ENCODE measurements at places on chromosomes 16 and 17.
A peak's percentile ranks its signal among the peaks of the same experiment; 100 is the strongest.

GRCh38 chr17:31559584-31560501 is 168.4 kb downstream of the RAB11FIP4 start:
- no peak for DNase-seq

GRCh38 chr16:66227766-66228530 is 138.5 kb upstream of the CDH5 start:
- no peak for DNase-seq

DNA sequence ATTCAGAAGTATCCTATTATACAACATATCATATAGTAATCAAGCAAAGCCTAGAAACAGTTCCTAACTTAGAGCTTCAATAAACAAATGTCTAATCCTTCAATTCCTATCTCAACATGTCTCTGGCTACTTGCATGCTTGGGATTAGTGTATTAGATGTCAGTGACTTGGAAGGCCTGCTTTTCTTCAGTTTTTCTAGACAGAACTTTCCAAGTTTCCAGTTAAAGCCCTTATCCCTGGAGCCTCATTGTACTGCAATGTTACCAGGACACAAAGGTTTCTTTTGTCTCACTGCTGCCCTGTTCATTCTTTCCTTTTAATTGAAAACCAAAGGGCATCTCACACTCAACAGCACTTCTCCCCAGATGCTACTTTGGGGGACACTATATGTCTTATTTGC is 16.5 kb downstream of the PSME3IP1 start:
- no peak for DNase-seq

DNA sequence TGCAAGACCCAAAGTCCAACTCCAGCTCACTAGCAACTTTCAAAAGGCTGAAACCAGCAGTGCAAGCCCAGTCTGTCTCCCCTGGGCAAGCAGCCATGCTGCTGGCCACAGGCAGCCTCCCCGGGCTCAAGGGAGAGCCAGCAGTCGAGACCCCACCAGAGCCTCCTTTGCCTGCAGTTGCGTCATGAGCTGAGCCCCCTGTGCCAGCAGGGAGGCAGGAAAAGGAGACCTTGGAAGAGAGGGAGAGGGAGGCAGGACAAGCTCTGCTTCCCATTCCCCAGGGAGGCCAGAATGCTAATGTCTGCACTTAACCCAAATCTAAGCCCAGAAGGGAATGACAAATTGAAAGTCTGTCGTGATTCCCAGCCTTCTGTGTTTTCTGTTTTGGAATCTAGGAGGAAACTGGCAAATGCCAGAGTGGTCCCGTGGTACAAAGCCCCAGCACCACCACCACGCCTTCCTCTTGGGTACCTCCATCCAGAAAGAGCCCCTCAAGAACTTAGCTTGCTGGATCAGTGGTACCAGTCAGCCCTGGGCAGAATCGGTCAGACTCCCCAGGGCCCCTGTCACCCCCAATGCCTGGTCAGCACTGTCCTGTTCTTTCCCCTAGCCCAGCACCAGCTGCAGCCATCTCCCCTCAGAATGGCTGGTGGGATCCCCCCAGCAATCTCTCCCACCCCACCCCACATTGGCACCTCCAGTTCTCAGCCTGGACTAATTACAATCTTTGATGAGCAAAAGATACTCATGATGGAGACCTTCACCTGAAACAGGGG is 99.3 kb upstream of the TNRC6C start:
- no peak for DNase-seq

DNA sequence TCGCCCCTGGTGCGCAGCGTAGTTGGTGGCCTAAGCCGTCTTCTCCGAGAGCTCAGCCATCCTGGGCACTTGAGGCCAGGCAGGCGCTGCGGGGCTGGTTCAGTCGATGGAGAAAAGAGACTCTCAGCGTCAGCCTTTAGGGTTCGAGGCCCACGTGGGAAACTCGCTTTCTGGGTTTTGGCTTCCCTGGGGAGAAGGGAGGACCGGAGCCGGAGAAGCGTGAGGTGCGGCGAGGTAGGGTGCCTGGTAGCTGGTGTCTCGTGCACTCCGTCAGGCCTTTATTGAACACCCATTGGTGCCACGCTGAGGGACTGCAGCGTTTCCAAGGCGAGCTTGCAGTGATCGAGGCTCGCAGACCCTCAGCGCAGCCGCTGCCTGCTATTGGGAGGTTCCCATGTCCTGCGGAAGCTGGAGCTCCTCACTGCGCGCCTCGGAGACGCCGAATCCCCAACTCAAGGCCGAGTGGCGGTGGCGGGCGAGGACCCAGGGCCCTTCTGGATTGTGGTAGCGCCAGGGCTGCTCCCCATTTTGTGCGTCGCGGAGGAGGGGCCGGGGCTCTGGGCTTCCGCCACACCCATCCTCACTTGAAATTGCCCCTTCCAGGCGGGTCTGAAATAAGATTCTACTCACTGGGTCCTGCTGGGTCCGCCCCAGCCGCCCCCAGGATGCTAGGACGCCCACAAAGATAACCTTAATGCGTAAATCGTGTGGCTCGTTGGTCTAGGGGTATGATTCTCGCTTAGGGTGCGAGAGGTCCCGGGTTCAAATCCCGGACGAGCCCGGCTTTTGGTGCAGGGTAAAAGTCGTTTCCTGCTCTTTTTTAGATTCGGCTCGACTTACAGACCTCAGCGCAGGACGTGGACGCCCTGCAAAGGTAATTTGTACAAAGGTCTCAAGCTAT is 1.2 kb downstream of the OR1F1 start:
- no peak for DNase-seq

DNA sequence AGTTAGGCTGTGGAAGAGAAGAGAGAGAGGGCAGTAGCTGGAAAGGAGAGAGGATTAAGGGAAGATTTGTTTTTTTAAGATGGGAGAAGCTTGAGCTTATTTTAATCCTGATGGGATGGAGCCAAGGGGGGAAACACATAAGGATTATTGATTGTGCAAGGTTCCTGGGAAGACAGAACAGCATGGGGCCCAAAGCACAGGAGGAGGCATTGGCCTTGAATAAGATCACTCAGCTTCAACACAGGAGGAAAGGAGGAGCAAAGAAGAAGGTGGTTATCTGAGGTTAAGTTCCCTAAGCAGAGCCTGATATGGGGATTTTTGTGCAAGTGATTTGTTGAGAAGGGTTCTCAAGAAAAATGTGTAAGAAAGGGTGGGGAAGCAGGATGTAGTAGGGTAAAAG is 169.8 kb downstream of the ABCC12 start:
- DNase-seq = no peak

DNA sequence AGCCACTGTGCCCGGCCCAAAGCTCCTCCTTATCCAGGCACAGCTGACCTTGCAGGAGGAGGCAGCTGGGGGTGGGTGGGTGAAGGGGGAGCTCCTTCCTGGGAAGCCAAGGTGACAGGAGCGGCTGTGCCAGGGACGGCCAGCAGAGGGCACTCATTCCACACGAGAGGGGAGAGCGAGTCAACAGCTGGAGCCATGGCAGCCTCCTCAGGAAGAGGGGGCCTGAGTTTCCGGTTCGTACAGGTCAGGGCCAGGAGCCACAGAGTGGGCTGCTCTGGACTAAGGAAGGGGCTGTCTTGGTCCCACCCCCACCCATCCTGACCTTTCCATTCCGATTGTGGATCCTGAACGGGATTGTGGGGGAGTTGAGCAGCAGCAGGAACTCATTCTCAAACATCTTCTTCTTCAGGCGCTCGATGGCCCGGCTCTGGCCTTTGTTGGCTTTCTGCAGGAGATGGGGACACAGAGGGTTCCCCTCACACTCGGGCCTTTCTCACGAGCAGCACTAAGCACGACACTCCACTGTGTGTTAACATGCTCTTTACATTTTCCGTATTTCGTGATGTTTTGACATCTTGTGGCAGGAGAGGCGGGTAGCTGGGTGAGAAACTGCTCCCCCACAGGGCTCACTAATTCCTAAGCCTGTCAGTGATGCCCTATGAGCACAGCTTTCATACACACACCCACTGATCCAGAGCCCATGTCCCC is 61.6 kb downstream of the TIMM22 start:
- DNase-seq = no peak

DNA sequence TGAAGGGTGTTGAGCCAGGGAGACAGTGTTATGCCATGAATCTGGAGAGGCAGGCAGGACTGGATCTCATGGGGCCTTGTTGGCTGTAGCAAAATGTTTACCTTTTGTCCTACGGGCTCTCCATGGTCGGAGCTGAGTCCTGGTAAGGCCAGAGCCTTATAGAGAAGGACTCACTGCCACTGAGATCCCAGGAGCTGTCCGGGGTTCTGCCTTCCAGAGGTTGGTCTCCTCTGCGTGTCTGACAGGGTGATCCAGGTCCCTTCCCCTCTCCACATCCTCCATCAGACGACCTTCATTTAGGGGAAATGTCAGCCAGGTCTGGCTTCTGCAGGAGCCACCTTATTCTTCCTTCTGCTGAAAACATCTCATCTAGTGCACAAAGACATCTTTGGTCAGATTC is 285.2 kb upstream of the N4BP1 start:
- no peak for DNase-seq

- DNase-seq = no peak
Measured at GRCh38 chr17:19728084-19728495, 11.7 kb upstream of the SLC47A2 start.

DNA sequence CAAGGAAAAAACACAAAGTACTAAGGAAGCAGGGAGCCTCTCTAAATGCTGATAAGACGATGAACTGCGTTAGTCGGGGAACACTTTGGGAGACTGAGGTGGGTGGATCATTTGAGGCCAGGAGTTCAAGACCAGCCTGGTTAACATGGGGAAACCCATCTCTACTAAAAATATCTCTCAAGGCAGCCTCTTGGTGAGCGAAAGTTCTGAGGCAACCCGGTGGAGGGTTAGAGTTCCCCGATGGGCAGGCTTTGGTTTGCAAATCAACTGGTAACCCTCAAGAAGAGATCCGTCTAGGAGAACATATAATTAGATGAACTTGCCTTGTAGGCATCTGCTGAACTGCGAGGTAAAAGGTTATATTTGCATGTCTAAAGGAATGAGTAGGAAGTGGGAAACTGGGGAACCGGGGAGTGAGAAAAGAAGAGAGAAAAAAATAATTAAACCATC is 44.6 kb downstream of the WSB1 start:
- no peak for DNase-seq

- DNase-seq = no peak
Measured at GRCh38 chr16:23152386-23153178, 3.3 kb upstream of the USP31 start.

DNA sequence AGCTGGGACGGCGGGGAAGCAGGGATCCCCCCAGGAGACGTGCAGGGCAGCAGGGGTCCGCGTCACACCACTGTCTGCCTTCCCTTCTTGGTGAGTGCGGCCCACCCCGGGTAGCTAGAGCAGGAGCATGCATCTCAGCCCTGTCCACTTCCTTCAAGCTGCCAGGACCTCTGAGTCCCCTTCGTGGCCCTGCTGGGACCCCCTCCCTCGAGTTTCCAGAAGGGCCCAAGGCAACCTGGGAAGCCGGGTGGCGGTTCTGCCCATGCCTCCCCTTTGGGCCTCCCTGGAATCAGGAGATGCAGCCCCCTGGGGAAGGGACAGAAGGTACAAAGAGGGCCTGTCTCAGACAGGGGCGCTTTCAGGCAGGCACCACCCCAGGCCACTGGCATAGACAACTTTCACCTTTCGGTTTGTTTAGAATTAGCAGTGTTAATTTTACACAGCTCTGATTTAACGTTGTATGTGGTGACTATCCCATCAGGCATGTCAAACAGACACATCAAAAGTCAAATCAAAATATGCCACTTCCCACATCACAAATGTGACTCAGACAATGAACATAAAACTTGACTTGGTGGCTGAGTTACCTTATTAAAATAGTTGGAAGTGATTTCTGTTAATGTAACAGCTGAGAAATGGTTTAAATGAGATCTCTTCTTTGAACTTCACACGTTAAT is 94.5 kb upstream of the METRNL start:
- no peak for DNase-seq

DNA sequence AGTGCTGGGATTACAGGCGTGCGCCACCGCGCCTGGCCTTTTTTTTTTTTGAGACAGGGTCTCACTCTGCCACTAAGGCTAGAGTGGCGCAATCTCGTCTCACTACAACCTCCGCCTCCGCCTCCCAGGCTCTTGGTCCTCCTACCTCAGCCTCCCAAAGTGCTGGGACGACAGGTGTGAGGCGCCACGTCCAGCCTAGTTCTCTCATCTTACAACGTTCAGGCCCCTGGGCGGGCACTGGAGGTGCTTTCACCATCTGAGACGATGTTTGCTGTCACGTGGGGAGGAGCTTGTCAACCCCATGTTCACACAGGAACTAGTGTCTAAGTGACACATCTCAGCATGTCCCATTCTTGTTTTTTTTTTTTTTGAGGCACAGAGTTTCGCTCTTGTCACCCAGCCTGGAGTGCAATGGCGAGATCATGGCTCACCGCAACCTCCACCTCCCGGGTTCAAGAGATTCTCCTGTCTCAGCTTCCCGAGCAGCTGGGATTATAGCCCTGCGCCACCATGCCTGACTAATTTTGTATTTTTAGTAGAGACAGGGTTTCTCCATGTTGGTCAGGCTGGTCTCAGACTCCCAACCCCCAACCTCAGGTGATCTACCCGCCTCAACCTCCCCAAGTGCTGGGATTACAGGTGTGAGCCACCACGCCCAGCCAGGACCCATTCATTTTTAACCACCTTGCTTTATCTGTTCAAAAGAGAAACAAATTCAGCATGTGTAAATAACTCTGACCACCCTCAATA is 5.2 kb upstream of the FANCA start:
- DNase-seq = peak; percentile 24

GRCh38 chr17:50424246-50424995 is 1.6 kb upstream of the ACSF2 start:
- no peak for DNase-seq

DNA sequence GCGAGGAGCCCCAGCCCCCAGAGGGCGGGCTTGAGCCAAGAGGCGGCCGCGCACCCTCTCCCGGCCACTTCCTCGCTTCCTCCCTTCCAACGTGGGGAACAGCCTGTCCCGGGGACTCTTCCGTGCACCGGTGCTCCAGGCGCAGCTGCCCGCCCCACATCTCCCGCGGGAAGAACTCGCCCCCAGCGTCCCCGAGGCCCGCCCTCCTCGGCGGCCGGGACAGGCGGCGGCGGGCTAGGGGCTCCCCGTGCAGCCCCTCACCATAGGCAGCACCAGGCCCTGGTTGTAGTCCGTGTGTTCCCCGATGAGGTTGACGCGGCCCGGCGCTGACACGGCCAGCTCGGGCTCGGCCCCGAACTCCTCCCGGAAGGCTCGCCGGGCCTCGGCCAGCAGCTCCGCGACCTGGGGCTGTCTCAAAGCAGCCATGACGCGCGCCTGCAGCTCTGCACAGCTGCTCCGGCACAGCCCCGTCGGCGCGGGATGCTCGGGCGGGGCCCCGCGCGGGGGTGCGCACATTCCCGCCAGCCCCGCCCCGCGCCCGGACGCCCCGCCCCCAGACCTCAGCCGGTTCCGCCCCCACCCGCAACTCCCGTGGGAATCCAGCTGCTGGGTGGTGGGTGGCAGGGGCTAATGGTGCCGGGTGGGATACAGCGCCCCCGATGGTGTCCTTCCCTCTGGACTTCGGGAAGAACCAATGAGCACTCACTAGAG is at the start of gene GALK1:
TSS of gene GALK1 (minus strand) at position 482 of the 711 bp plus-strand sequence. CDS start at position 426, 56 bp downstream.
- DNase-seq = peak; percentile 49

DNA sequence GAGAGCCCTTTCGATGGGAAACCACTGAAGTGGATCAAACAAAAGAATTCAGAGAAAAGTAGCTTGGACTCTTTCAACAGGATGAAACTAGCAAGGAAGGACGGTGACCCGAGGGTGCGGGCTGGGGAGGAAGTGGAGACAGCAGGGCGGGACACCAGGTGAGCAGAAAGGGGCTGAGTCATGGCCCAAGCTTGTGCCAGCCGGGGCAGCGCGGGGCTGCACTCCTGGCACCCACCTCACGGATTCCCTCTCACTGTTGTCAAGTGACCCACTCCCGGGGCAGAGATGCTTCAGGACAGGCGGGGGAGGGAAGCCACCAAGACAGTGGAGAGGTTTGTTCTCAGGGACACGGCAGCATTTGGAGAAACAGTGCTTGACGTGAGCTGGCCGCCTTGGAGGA is 10.7 kb upstream of the RNF222 start:
- no peak for DNase-seq

- DNase-seq = no peak
Measured at GRCh38 chr17:51258756-51259563, 889 bp downstream of the MBTD1 start.

Measured in stimulated activated CD8-positive, alpha-beta memory T cell treated with anti-CD3 and anti-CD28 coated beads, Interleukin-4, amount 100 ng/mL, for 1 hour (primary cell).